ENCODE measurements at places on chromosomes 2 and 18.

DNA sequence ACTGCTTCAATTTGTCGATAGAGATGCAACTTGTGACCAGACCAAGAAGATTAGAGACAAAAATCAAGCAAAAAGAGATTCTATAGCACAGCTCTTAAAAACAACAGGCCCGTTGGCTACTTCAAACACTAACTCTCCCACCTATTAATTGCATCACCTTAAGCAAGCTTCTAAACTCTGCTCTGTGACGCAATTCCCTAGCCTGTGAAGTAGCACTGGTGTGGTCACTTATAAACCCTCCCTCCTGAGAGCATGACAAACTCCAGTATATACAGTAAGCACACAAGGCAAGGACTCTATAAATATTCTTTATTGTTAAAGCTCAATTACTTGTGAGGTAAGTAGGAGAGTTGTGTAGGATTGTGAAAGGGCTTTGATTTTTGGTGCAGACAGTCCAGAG lies 72.3 kb downstream of the CMPK2 start:
- no peak for DNase-seq

DNA sequence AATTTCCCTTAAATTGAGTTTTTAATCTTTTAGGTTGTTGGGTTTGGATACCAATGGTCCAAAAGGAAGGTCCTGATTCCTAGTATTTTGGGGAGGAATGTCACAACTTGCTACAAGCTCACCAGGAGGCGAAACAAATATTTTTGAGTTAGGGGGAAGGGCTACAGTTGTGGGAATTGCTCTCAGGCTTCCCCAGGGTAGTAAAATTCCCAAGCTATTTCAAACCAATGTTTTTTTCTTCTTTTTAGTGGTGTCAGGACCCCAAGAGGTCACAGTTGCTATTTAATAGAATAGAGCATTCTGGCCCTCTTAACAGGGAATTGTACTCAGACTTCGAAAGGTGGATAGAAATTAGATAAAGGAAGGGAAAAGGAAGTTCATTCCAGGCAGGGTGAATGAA lies 68.5 kb upstream of the ST3GAL5 start:
- DNase-seq = no peak

DNA sequence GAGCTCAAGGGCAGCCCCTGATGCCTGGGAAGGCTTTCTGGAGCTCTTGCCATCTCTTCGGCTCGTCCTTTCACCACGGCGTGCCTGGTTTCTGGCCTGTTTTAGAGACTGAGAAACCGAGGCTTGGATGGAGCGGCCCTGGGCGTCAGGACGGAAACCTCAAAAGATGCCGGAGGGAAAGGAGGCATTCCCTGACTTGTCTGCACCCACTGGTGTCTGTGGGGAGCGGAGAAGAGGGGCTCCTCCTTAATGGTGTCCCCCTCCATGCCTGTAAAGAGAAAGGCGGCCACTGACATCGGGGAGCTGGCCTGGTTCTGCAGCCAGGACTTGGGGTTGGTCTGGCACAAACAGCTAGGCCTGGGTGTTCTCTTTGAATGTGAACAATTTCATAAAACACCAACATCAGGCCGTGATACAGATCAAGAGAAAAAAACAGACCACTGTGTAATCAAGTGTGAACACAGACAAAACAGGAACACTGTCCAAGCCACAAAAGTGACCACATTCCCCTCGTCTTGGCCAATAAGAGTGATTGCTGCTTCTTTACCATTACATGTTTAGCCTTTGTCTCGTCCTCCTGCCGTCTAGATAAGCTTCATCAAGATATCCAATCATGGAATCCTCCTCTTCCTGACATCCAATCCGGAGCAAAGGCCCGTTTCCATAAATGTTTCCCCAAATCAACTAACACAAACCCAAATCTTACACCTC lies 633 bp upstream of the ILKAP start:
- DNase-seq = no peak

DNA sequence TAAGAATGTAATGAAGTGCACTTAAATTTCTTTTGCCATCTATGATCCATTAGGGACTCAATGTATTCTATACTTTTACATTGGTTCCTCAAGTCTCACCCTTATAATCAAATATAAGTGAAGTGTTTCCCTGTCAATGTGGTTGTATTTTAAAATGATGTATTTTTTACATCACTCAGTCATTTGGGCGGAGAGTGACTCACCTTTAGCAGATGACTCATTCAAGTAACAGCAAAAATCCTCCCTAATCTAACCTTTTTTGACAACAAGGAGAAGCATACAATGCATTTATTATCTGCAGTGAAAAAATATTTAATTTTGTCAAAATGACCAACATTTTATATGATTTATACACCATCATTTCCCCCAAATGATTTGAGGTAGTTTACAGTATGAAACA lies 94.4 kb downstream of the FANCL start:
- no peak for DNase-seq

DNA sequence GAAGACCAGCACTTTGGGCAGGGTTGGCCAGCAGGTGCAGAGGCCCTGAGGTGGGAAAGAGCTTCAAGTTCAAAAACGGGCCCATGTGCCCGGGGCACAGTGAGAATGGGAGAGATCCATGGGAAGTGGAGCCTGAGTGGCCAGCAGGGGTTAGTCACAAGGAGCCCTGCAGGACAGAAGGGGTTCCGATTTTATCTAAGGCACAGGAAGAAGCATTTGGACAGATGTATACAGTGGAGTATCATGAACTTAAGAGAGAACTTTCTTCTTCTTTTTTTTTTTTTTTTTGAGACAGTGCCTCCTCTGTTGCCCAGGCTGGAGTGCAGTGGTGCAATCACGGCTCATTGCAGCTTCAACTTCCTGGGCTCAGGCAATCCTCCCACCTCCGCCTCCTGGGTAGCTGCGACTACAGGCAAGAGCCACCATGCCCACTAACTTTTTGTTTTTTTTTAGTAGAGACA lies 24.0 kb downstream of the WIPF1 start:
- no peak for DNase-seq

DNA sequence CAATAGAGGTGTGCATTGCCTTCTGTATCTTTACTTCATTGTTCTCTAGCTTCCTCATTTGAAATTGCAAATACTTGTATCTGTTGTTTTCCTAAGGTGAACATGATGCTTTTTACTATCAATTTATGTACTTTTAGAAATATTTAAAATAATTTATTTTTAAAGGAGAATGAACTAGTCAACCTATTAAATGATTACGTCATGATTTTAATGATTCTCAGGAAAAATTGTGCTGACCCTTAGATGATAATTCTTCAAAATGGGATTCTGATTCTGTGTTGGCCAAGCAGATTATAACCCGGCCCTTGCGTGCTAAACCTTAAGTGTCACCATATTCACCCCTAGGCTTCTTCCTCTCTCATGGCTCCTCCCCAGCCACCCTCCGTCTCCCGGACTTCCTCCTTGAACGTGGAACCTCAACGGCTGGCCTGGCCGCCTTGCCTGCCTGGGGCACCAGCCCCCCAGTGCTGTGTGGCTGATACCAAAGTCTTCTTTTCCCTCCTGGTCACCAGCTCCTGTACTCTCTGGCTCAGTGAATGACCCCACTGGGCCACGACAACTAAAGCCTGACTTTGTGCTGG lies 292.0 kb downstream of the GBX2 start:
- no peak for DNase-seq

DNA sequence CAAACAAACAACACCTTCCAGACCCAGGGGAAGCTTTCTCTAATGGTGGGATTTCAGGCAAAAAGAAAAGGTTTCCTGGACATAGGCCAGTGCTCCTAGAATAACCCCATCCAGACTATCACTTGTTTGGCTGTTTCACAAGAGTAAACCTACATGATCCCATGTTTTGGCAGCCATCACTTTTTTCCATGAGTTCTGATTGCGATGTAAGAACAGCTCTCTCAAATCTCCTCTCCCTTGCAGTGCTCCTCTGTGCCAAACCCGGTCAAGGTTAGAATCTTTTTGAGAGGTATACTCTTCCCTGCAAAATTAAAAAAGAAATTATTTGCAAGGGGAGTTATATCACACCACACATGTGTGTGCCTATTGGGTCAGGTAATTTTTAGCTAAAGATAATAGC lies 11.9 kb downstream of the GRP start:
- no peak for DNase-seq

DNA sequence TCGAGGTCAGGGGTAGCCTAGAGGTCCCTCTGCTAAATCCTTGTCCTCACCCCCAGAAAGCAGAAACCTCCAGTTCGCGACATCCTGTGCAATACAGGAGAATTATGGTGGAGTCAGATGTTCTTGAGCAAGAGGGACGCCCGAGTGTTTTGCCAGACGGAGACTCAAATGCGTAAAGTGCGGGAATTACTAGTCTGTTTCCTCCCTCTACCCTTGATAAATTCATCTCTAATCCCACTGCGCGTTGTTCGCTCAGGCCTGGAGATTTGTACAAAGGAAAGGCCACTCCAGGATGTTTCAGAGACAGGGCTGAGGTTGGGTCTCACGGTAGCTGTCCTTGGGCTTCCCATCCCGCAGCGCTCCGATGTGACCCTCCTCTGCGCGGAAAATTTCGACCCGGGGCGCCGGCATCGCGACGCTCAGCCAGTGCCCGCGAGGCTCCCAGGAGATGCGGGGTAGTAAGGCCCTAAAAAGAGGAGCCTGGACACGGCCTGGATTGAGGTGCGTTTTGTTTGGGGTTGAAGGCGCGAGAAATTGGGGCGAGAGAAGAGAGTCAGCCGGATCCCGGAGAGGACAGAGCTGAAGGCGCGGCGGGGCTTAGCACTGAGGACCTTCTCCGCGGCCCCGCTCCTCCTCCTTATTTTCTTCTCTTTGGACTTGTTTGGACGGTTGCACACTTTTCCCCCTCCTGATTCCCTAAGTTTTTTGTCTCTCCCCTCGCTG lies 2.6 kb upstream of the NEUROD1 start:
- no peak for DNase-seq

DNA sequence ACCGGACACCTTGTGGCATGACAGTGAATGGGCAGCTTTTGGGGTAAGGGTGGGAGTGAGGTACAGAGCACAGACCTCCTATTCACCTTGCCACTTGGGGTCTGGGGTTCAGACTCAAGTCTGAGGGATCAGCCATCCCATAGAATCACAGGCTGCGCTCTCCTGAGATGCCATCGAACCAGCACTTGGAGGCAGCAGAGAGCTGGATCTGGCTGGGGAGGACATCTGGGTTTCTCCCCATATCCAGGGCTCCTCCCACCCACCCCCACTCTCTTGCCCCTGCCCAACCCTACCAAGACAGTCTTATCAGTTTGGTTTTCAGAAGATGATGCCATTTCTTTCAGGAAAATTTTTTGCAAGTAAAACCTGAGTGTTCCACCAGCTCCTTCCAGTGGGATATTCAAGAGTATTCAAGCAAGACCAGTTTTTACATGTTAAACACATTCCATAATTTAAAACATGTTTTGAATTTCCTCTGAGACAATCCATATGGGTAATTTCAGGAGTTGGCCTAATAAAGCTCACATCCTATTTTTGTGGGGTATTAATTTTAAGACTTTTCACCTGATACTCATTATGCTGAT lies 29.2 kb upstream of the TEX44 start:
- DNase-seq = peak; percentile 81

GRCh38 chr2:15653806-15654726 lies 62.4 kb downstream of the DDX1 start:
- no peak for DNase-seq

- no peak for DNase-seq
Measured at GRCh38 chr2:231245249-231246094, 47.0 kb downstream of the ARMC9 start.

- DNase-seq = no peak
Measured at GRCh38 chr18:2794159-2794558, 52.6 kb upstream of the EMILIN2 start.

DNA sequence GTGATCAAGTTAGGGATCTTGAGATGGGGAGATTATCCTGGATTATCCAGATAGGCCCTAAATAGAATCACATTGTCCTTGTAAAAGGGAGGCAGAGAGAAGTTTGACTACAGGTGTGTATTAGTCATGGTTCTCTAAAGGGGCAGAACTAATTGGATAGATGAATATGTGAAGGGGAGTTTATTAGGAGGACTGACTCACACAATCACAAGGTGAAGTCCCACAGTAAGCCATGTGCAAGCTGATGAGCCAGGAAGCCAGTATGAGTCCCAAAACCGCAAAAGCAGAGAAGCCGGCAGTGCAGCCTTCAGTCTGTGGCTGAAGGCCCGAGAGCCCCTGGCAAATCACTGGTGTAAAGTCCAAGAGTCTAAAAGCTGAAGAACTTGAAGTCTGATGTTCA lies 275.8 kb downstream of the KCNS3 start:
- no peak for DNase-seq

DNA sequence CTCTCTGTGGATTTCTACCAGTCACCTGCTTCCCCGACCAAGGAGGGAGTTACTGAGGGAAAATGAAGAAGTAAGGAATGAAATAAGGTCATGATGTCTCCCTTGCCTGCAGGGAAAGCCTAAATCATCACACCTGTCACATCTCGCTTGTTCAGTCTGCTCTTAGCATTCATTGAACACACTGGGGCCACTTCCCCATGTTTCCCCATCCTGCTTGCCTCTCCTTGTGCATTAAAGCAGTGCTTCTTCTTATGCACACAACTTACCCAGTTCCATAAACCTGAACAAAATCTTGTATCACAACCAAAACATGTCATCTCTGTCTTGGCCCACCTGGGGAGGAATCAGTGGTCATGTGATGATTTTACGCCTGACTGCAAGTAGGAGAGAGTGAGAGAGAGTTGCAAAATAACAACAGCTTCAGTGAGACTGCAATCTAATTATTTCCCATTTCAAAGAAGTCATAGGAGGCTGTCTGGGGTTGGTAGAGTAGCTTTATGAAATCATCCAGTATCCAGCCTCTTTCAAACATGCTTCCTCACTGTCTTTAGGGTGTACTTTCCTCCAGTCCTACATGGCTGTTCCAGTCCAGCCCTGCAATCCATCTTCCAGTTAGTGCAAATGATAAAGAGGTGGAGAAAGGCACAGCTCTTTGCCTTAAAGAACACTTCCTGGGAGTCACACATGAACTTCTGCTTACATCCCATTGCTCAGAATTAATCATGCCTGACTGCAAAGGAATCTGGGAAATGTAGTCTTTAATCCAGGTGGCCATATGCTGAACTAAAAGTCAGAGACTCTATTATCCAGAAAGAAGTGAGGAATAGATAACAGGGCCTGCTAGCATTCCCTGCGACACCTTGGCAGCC lies 220.1 kb downstream of the HAUS1 start:
- peak; percentile 43 for DNase-seq

- DNase-seq = no peak
Measured at GRCh38 chr18:5466256-5466655, 77.5 kb downstream of the EPB41L3 start.
